ENCODE measurements at places on chromosomes 1 and 21. TPM values are rescaled to one million over a fixed set of nuclear protein-coding genes. Genes with fewer than 3 reads are reported as not detected.

DNA sequence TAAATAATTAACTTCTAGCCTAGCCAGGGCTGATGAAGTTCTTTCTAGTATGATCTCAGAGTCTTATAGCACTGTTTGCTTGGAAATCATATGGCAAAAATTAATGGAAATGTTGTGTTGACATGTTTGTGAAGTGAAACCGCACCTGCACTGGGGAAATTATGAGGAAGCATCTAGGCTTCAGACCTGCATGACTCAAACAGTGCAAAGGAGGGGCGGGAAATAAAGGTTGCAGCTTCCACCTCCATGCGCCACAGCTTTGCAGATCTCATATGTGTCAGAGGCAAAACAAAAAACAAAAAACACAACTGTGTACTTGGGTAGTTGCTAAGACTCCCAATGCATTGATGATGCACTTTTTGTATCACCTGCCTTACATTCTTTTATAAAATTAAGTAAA lies 1080.6 kb downstream of the PLA2G4A start:
- no peak for DNase-seq

DNA sequence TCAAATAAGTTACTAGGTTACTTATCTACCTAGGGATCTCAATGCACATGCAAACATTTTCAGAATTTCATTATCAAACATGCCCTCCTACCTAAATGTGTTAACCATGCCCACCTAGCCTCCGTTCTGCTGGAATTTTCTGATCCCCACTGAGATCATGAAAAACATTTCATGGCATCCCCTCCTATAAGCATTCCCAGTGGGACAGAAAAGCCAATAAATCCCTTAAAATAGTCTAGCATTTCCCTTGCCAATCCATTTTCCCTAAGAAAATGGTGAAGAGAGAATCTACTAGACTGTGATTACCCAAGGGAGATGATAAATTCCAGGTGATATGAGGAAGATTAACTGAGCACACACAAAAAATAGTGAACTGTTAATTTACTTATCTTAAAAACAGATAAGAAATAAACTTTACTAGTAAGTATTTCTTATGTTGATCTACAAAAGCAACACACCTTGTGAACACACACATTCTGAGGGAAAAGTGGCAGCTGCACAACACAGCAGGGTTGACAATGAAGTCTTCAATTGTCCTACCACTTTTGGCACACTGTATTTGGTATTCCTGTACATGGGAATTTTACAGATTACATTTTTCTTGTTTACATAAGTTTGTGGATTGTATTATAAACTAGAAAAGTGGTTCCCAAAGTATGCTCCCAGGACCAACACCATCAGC lies 49.6 kb downstream of the ARID4B start:
- DNase-seq = no peak

DNA sequence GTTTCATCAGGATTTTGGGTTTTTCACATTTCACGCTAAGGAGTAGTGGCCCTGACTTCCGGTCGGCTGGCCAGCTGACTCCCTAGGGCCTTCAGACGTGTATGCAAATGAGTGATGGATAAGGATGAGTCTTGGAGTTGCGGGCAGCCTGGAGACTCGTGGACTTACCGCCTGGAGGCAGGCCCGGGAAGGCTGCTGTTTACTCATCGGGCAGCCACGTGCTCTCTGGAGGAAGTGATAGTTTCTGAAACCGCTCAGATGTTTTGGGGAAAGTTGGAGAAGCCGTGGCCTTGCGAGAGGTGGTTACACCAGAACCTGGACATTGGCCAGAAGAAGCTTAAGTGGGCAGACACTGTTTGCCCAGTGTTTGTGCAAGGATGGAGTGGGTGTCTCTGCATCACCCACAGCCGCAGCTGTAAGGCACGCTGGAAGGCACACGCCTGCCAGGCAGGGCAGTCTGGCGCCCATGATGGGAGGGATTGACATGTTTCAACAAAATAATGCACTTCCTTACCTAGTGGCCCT lies 23.1 kb upstream of the TNFRSF1B start:
- DNase-seq = no peak

DNA sequence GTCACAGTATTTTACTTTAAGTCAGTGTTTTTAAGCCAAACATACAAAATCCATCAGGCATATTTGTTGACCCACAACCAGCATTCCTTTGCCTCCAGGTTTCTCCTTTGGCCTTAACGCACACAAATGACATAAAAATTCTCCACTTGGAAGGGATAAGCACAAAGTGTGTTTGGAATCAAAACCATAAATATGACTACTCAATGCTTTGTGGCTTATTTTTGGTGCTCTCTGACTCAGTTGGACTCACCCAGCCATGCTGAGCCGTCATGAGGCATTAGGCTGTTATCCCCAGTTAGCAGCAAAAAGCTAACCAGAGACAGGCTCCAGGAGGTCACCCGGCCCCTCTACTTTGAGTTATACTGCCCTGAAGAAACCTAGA lies 948 bp downstream of the PRUNE1 start:
- no peak for DNase-seq

GRCh38 chr1:74579425-74579824 lies 67.0 kb upstream of the LRRC53 start:
- no peak for DNase-seq

- DNase-seq = no peak
These were observed 523.5 kb downstream of the NUF2 start for GRCh38 chr1:163845279-163845678.

GRCh38 chr21:37168666-37169065 lies 95.6 kb downstream of the TTC3 start:
- no peak for DNase-seq

GRCh38 chr1:109304226-109304920 lies 2.4 kb downstream of the MYBPHL start:
- DNase-seq = no peak

GRCh38 chr1:9260059-9260766 lies 25.6 kb downstream of the H6PD start:
- DNase-seq = no peak

DNA sequence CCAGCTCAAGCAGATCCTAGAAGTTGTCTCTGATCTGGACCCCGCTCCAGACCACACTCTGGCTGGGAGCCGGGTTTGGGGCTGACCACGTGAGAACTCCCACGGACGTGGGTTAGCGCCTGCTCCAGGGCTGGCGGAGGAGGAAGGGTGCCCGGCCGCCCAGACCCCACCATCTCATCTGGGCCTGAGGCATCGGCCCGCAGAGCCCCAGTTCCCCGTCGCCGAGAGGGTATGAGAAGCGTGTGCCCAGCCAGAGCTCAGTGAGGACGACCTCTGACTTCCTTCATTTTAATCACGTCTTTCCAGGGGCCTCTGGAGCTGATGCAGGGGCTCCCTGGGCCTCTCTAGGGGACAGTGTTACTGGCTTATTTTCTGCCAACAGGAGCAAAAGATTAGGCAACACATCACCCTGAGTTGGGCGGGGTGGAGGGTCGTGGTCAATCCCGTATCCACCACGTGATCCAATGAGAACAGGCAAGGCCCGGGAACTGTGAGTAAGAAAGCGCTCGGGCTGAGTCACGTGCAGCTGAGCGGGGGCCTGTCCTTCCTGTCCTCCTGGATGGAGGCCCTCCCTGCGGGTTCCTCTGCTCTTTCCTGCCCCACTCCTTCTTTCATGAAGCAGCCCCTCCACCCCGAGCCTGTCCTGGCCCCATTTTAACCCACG lies 81.1 kb downstream of the SIK1 start:
- no peak for DNase-seq

GRCh38 chr1:109775398-109775797 lies 11.7 kb upstream of the EPS8L3 start:
- DNase-seq = no peak

DNA sequence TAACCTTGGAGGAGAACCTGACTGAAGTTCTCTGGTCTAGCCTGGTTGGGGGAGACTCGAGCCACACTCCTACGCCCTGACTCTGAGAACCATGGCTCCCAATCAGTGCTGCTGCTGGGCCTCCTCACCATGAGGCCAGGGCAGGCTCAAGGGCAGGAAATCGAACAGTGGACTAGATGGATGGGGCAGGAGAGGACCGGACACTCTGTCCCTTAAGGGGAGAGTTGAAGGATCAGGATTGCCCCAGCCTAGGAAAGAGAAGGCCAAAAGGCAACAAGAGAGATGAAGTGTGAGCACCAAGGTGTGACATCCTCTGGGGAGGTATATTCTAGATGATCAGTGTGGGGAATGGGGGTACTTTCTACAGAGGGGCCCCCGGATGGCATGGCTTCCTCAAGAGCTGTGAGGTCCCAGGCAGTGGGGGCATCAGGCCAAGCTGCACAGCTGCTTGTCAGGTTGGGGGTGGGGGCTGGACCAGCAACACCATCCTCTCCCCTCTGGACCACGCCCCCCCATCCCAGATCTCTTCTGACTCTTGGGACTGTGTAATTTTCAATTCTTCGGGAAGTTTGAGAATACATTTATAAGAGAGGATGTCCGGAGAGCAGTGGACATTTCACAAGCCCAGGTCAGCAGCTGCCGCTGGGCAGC lies 34.0 kb downstream of the MX1 start:
- DNase-seq = no peak

- no peak for DNase-seq
These were observed 16.1 kb downstream of the TOMM20 start for GRCh38 chr1:235112297-235113182.

DNA sequence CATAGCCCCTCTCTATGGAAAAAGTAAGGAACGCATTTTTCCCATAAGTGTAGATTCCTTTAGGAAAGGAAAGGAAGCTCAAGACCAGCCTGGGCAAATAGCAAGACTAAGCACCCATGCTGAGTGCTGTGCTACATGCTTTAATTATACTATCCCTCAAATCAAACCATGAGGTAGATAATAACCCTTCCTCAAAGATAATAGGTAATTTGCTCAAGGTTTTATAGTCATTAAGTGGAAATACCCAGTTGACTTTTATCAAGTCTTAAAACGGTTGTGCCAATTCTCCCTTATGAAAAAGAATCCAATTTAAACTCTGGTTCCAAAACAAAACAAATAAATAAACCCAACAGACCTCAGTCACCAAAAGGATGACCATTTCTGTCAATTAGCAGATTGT lies 3.4 kb downstream of the KIAA0319L start:
- DNase-seq = no peak

GRCh38 chr21:32565856-32566465 lies 19.4 kb downstream of the TCP10L start:
- no peak for DNase-seq

GRCh38 chr21:29677326-29677725 lies 262.5 kb downstream of the GRIK1 start:
- no peak for DNase-seq

Gene ASTN1
- not detected for total RNA-seq

Gene TMEM79
- 6.8 TPM for total RNA-seq

Gene ADAM30
- total RNA-seq = not detected

Gene LCE1D
- not detected for total RNA-seq

Gene S100A7
- not detected for total RNA-seq

Gene VTCN1
- total RNA-seq = not detected

Gene JAM2
- 0.28 TPM for total RNA-seq

Gene XPR1
- total RNA-seq = 20.8 TPM

Gene RAB42
- total RNA-seq = 0.34 TPM

Gene DISP3
- total RNA-seq = 0.23 TPM
